Spinal cord (tissue), 10 donors: ENCODE measurements at places on chromosomes 11 and 22. TPM values are rescaled to one million over a fixed set of nuclear protein-coding genes. Genes with fewer than 3 reads are reported as not detected.

Gene CBX7
- 8.5 TPM for total RNA-seq

Gene GGTLC3
- not detected for total RNA-seq

Gene OR52A1
- not detected for total RNA-seq

Gene SMTN
- 45.3 TPM for total RNA-seq

Gene DDX25
- total RNA-seq = 13.6 TPM

Gene DMC1
- 3.9 TPM for total RNA-seq

Gene APOL3
- total RNA-seq = 5.5 TPM

Gene DEUP1
- total RNA-seq = 0.66 TPM

Gene HIRA
- 18.6 TPM for total RNA-seq

Gene E2F8
- total RNA-seq = 2.3 TPM

Gene IGSF22
- total RNA-seq = 1.3 TPM

Gene PLAAT4
- total RNA-seq = 12.2 TPM

Gene TMEM132A
- 114 TPM for total RNA-seq

Gene FJX1
- 16.5 TPM for total RNA-seq

Gene HSPB2
- total RNA-seq = 0.50 TPM

Gene SLC25A45
- 2.3 TPM for total RNA-seq

Gene KRTAP5-6
- not detected for total RNA-seq

Gene HEPN1
- total RNA-seq = not detected

Gene MTFP1
- 2.1 TPM for total RNA-seq

Gene GNAZ
- total RNA-seq = 33.3 TPM
